Lower lobe of right lung (tissue), 2 donors: ENCODE measurements at places on chromosomes 5 and 9. TPM values are rescaled to one million over a fixed set of nuclear protein-coding genes. Genes with fewer than 3 reads are reported as not detected.

DNA sequence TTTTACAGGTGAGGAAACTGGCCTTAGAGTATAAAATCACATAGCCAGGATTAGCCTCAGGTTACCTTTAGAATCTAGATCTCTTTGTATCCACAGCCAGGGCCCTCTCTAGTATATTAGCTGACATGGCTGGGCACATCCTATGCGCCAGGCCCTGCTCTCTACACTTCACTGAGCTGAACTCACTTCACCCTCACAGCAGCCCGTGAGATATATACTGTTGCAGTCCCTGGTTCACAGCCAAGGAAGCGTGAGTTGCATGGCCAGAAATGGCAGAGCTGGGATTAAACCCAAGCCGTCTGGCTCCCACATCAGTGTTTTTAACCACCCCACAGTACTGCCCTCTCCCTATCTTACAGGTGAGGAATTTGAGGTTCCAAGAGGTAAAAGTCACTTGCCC is 58.4 kb downstream of the DAB2IP start:
- DNase-seq = no peak

DNA sequence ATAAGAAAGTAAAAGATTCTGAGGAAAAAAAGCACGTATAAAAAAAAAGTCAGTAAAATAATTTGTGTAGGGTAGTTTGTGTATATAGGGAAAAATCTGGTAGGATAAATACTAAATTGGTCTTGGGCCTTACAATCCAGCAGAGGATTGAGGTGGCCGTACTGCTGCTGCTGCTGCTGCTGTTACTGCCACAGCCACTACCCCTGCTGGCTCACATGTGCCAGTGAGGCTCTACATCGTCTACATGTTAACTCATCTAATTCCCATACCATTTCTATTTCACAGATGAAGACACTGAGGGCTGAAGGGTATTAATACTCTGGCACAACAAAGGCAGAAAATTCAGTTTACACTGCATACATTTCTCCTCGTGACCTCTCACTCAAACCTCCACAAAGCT is 928.5 kb downstream of the TLE4 start:
- DNase-seq = no peak

- no peak for DNase-seq
Measured at GRCh38 chr5:167688341-167689130, 602.9 kb upstream of the WWC1 start.

GGTA1 gene
- 14.0 TPM for total RNA-seq

CTNND2 gene
- total RNA-seq = 6.0 TPM
